ENCODE measurements at places on chromosomes 5 and 9.

- no peak for DNase-seq
Observed at GRCh38 chr5:151811593-151812321, 40.0 kb downstream of the G3BP1 start.

DNA sequence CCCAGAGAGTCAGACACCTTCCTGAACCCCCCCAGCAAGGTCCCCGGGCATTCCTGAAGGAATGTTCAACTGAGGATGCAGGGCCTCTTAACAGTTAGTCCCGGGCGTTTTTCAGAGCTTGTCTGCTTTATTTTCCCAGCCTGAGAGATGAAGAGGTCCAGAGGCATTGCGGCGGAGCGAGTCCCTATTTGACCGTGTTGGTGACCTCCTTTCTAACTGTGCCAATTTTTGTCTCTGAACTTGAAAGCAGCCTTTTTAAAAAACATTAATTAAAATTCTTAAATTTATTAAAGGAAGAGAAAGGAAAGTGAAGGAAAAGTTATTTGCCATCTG, 433 bp upstream of the PTAR1 start:
- DNase-seq = no peak

GRCh38 chr5:153952893-153953292, 85.8 kb downstream of the FAM114A2 start:
- DNase-seq = no peak

GRCh38 chr5:3741374-3741770, 145.7 kb downstream of the IRX1 start:
- DNase-seq = no peak

- no peak for DNase-seq
Observed at GRCh38 chr5:88778736-88779135, 104.2 kb downstream of the MEF2C start.

Measured in activated naive CD4-positive, alpha-beta T cell (primary cell).